ENCODE measurements at places on chromosomes 2 and 18.

GRCh38 chr2:104332731-104333130 is 521.2 kb upstream of the POU3F3 start:
- no peak for DNase-seq

- no peak for DNase-seq
These were observed 149.7 kb downstream of the DCC start for GRCh38 chr18:52489396-52490306.

- DNase-seq: no peak
These were observed 164.8 kb downstream of the PRKCE start for GRCh38 chr2:45816272-45816671.

GRCh38 chr2:74020702-74021406 is 36.1 kb downstream of the TET3 start:
- no peak for DNase-seq

GRCh38 chr2:144522176-144522896 is 2.4 kb upstream of the ZEB2 start:
- no peak for DNase-seq

GRCh38 chr2:99956232-99957030 is 186.0 kb downstream of the AFF3 start:
- DNase-seq: no peak

DNA sequence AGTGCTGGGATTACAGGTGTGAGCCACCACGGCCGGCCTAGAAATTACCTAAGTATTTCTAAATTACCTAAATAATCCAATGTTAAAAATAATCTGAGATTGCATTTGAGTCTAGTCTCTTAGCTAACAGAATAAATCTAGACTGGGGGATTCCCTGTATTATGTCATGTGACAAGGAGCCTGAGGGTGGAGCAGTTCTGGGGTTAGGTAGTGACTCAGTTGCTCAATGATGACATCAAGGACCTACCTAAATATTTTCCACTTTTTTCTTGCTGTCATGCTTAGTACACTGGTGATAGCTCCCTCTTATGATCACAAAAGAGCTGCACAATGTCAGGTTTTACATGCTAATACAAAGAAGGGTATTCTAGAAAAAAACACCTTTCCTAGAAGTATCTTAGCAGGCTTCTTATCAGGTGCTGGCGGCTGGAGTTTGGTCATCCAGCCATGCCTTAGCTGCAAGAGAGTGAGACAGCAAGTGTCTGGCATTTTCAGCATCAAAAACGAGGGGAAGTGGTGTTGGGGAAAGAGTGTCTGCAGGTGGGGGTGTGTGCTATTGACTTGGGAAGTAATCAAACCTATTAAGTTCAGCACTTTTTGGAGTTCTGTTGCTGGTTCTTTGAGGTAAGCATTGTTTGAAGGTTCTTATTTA is 17.5 kb upstream of the CEP192 start:
- DNase-seq: no peak

DNA sequence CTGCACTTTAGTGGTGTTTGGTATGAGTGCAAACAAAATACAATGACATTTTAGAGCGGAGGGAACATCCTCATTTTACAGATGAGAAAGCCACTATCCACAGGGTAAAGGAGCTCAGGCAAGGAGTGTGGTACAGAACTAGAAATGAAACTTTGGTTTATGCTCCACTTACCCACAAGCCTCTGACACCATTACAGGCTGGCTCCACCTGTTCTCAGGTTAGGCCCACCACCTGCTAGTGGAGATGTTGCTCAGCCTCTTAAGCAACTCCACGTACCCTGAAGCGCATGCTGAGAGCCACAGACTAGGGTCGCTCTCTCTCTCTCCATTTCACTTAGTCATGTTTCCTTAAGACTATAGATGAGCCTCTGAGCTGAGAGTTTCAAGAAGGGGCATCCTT is 130.0 kb downstream of the MBD2 start:
- no peak for DNase-seq

DNA sequence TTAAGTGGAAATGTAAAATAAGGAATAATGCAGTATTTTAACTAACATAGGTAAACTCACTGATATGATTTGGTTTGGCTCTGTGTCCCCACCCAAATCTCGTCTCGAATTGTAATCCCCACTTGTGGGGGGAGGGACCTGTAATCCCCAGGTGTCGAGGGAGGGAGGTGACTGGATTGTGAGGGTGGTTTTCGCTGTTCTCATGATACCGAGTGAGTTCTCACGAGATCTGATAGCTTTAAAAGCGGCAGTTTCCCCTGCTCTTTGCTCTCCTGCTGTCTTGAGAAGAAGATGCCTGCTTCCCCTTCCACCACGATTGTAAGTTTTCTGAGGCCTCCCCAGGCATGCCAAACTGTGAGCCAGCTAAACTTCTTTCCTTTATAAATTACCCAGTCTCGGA is 109.4 kb upstream of the LYPD6 start:
- DNase-seq: no peak

DNA sequence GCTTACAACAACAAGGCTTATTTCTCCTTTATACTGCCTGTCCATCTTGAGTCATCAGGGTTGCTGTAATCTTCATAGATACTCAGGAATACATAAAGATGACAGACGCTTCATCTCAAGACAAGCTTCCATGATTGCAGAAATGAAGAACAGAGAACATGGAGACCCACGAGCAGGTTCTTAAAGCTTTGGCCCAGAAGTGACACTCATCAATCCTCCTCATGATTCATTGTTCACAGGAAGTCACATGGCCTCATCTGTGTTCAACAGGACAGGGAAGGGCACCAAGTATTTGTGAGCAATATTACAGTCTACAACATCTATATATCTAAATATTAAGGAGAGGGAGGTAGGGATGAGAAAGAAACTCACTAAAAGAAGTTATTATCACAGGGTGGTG is 36.5 kb upstream of the PGAP1 start:
- DNase-seq: no peak

DNA sequence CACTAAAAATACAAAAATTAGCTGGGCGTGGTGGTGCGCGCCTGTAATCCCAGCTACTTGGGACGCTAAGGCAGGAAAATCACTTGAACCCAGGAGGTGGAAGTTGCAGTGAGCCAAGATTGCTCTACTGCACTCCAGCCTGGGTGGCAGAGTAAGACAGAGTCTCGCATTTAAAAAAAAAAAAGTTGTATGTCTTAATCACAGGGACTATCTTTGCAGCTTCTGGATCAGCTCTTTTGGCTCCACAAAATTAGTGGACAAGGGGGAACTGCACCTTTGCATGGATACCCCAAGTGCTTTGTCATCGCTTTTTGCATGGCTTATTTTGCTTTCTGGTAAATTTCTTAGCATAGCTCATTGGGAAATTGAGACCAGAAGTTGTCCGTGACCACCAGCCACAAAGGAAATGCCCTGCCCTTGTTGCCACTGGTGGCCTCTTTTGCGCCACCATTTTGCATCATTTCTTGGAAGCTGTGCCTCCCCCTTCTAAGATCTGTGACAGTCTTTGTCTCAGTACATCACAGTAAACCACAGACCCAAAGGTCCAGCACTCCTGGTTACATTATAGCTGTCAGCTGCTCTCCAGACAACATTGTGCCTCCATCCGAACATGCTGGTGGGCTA is 43.9 kb upstream of the PCBP1 start:
- DNase-seq: no peak

DNA sequence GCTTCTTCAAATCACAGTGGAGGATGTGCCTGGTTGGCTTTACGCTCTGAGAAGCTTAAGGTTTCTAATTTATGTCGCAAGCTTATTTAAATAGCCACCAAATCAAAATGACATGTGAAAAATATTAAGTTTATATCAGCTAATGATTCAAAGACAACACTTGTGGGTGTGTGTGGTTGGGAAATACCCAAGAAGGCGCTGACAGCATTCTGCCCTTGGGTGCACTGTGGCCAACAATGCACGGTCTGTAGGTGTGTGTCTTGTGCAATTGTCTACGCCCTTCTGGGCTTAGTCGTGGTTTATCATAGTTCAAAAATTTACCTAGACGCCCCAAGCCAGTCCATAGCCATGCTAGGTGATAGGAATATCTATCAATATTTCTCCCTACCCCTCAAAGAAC is 60.9 kb downstream of the KCTD1 start:
- no peak for DNase-seq

GRCh38 chr2:151936626-151937025 is 108.4 kb upstream of the ARL5A start:
- no peak for DNase-seq

DNA sequence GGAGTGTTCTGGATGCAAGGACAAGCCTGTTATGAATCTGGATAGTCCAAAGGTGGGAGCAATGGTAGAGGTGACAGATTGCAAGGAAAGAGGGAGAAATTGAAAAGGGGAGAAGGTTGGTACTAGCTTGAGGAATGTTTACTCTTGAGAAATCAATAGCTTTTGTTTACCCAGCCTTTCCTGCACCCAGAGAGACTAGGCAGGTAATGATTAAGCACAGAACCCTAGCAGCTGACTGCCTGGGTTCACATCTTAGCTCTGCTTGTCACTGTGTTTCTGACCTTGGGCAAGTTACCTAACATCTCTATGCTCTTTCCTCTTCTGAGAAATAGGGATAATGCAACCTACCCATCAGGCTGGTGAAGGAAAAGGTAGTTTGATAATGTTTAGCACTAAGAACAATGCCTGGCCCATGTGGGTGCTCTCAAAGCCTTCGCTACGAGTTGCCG is 178.6 kb downstream of the MGAT5 start:
- DNase-seq: no peak

- DNase-seq: no peak
These were observed 11.4 kb downstream of the ATOH8 start for GRCh38 chr2:85765081-85765731.

GRCh38 chr2:7961550-7961949 is 720.3 kb upstream of the ID2 start:
- no peak for DNase-seq

DNA sequence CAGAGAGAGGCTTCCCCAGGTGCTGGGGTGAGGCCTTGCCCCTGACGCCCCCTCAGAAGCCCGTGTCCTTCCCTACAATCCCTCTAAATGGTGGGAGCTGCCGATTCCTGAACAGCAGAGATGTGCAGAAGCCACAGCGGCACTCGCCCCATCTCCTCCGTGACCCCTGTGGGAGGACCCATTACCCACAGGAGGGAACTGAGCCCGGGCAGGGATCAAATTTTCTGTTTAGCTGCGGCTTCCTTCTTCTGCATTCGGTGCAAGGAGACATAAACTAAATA is 181.2 kb upstream of the RAB6C start:
- DNase-seq: no peak

GRCh38 chr2:69242651-69243051 is 144.4 kb downstream of the GFPT1 start:
- DNase-seq: no peak

DNA sequence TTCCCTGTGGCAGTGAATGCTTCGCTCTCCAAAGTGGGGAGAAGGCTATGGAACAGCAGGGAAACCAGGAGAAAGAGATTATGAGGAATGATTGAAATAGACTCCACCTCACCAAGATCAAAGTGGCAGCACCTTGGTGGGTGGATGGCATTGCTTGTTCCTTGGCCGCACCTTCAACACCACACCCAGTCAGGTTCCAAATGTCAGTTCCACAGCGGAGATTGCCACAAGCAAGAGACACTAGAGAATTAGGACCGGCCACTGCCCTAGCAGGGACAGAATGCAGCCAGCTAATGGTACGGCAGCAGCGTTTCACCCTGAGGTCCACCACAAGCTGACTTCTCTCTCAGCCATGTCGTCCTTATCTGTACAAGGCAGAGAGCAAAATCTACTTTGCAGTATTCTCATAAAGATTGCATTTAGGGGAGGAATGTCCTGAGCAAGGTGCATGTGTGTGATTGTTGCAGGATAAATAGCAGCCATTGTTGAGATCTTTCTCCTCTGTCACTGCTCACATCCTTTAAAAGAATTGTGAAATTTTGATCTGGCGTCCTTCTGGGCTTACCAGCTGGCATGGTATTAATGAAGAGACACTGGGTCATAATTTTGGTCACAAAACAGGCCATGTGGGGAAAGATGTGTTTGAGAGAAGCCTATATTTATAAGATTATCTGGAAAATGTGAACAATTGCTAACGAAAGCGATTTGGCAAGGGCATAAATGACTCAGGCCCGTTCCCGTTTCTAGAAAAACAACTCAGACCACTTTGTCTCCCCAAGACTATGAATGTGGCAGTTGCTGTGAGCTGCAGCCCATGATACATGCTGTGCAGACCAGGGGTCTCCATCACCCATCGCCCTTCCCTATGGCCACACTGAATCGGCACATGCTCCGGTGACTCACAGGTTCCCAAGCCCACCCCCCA is 228.6 kb upstream of the ID2 start:
- DNase-seq: no peak

- no peak for DNase-seq
These were observed 34.0 kb downstream of the LBH start for GRCh38 chr2:30265052-30266015.

GRCh38 chr2:214652473-214652872 is 157.0 kb downstream of the BARD1 start:
- no peak for DNase-seq

DNA sequence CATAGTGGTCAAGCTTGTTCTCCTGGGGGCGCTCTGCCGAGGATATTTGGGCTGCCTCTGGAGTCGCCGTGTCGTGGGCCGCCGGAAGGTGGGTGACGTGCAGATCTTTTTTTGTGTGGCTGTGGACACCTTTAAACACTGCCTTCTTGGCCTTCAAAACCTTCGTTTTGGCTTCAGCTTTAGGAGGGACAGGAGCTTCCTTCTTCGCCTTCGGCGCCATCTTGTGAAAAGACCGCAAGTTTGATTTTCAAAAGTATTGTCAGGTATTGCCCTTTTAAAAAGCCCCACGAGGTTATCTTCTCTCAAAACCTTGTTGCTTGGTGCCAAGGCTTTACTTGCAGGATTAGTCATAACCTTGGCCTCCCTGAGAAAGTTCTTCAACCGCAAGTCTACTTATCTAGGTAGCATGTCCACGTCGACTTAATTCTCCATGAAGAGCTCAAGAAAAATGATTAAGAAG is 20.8 kb downstream of the LAMA3 start:
- DNase-seq: no peak

- DNase-seq: no peak
These were observed 700.6 kb upstream of the ZEB2 start for GRCh38 chr2:145220496-145220895.

GRCh38 chr18:31255953-31256352 is 62.0 kb upstream of the DSG1 start:
- no peak for DNase-seq

- DNase-seq: no peak
These were observed 830 bp downstream of the DNER start for GRCh38 chr2:229713371-229714079.

- DNase-seq: no peak
These were observed 81.1 kb upstream of the SLC39A10 start for GRCh38 chr2:195575879-195576401.

All from stimulated activated CD4-positive, alpha-beta T cell treated with anti-CD3 and anti-CD28 coated beads, Interleukin-12 subunit alpha, Interleukin-12 subunit beta, amount 100 ng/mL, for 48 hours (primary cell).